ENCODE measurements at places on chromosomes 1 and 21.

DNA sequence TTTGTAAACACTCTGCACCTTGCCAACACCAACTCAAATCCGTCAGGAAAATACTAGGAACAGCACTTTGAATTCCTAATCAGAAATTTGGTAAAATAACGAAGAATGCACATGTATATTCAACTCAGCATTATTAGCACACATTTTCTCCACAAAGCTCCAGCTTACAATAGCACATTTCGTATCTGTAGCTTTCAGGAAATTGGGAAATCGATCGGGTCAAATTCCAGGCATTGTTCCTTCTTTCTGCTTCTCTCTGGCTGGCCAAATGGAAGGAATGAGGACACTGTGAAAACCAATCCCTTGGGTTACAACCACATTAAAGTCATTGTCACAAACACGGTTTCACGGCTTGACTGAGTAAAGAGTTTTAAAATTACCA lies 58.6 kb downstream of the NPHP4 start:
- DNase-seq = no peak

DNA sequence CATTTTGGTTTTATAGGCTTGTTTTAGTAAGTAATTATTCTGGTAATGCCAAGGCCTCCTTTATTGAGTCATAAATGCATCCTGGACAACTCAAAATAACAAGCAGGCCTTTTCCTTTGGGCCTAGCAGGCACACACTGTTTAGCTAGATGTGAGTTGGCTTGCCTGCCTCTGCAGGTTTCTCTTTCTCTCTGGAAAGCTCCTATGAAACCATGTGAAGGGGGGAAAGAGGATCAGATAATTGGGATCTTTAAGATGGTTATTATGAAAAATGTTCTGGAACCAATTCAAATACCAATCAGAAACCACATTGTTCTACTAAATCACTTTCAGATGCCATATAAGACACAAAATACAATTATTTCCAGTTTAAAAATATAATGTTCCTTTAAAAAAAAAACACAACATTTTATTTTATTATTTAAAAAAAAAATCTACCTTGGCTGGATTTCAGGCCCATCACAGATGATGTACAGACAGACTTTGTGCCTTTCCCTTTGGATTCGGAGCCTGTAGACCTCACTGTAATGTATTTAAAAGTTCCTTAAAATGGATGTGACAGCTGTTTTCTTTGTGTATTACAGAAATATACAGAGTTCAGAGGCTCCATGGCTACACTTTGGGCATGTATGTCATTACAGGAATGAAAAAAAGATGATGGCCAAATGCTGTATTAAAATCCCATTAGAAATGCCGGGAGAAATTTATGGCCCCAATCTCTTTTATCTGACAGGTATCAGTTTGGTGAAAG lies 80.2 kb downstream of the NTMT2 start:
- DNase-seq = no peak

- DNase-seq = no peak
These were observed 91.8 kb upstream of the GJB5 start for GRCh38 chr1:34663031-34663430.

- no peak for DNase-seq
These were observed 21.3 kb downstream of the SERINC2 start for GRCh38 chr1:31434101-31434871.

DNA sequence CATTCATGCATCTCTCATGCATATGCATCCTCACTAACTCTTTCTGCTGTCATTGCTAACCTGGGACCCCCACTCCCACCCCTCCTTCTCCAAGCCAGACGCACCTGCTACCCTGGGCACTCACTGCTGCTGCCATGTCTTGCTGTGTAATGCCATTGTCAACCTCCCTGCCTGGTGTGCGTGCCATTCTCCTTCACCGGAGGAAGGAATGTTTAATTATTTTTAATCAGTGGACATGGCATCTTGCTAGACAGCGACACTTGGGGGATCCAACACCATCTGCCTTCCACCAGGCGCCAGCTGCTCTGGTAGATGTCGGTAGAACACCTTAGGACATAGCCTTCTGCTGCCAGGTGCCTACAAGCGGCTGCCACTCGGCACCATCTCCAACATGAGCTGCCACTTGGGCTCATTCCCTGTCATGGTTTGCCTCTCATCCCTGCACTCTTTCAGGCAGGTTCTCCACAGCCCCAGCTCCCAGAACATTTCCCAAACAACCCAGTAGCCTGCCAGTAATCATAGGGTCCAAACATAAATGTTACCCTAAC lies 306.9 kb downstream of the TTLL7 start:
- no peak for DNase-seq

GRCh38 chr1:198959032-198959431 lies 320.2 kb downstream of the PTPRC start:
- DNase-seq = no peak

- no peak for DNase-seq
These were observed 5.7 kb downstream of the MYBPH start for GRCh38 chr1:203169770-203170520.

- DNase-seq = no peak
These were observed 2.5 kb downstream of the PHLDA3 start for GRCh38 chr1:201466492-201466891.

DNA sequence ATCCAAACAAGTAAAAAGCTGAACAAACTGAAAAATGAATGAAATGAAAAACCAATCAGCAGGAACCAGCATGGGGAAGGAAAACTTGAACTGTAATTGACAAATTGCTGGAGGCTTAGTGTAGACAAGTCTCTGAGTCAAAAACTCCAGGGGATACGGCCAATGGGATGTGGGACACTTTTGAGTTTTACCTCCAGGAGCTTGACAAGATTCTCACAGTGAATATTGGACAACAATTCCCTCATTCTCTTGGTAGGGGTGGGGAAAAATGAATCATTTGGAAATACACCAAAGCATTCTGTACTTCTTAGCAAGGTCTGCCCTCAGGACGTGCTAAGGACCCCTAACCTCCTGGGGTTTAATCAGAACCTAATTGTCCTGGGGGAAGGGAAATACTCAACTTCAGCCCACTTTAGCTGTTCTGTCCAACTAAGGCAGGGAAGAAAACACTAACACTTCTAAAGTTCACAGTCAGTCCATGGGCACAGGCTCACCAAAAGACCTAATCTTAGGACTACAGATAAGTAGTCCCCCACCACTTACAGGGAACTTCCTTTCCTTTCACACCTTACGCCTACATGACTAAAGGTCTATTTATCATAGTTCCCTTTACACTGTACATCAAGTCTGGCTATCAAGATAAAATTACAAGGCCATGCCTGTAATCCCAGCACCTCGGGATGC lies 60.7 kb upstream of the CDC42BPA start:
- DNase-seq = no peak

- no peak for DNase-seq
These were observed 33.6 kb downstream of the SLC37A1 start for GRCh38 chr21:42547001-42547905.

GRCh38 chr1:115980156-115980555 lies 3.8 kb downstream of the SLC22A15 start:
- DNase-seq = no peak

DNA sequence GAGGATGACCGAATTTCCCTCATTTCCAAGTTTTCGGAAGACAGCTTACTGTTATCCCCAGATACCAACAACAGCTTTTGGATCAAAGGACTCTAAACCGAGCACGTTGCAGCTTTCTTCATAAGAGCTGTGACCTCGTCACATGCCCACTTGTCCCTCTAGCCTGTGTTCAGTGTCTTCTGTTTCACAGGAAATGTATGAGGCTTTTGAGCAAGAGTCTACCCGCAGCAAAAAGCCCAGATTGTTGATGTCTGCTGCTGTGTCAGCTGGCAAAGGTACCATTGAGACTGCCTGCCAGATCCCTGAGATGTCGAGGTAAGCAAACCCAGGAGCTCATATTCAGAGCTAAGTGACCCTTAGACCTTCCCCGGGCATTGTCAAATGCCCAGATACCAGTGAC lies 24.1 kb downstream of the CHI3L2 start:
- DNase-seq = no peak

DNA sequence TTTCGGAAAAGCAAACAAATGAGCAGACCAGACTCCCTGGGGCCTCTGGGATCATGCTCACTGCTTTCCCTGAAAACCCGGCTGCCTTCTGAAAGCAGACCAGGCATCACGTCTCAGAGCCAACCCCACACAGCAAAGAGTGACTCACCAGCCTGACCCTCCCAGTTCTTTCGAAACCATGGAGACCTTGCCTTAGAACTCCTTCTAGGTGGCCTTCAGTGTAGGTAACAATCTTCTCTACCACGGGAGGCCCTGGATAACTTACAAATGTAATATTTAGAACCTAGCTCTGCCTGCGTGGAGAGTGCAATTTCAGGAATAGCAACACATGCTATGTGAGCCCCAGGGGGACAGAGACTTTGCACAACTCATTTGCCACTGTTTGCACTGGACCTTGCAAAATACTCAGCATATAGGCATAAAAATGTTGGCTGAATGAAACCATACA lies 105.2 kb downstream of the SUSD4 start:
- DNase-seq = no peak

DNA sequence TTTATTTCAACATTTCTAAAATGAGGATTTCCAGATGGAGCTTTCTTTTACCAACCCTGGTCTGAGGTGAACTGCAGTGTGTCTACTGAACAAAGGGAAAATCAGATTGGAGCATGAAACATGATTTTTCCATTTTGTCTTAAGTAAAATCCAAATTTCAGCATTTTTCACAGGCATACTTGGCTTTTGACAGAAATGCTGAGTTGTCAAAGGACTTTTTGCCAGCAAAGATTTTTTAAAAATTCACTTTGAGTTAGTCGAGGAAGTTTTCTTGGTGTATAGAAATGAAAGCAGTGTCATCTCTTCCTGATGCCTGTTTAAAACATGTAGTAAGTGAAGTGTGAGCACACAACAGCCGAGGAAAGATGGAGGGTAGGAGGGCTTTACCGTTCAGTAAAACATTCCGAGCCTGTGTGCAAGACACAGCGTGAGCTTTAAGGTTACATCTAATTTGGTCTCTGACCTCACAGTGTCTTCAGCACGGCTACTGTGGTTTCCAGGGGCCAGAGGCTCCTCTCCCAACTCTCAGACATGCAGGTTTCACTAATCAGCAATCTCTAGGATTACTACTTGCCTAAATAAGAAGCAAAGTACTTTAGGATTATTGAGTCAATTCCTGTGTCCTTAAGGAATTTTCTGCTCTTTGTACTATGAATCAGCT lies 45.9 kb downstream of the SAMD13 start:
- no peak for DNase-seq

DNA sequence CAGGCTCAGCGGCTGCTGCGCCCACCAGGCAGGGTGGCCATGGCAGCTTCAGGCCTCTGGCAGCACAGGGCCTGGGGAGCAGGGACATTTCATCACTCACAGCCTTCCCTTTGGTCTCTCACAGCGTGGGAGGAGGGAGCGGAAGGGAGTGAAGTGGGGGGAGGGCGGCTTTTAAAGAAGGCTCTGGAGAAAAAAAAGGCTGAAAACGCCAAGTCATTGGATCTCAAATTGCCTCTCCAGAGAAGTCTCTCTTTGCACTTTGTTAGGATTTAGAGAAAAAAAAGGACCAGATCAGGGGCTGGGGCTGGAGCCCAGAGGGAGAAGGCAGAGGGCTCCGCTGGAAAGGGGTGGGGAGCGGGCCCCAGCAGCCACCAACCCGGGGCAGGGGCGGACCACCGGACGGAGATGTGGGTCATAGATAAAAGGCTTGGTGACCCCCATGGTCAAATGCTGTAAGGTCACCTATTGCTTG lies 209.9 kb downstream of the GRIK3 start:
- no peak for DNase-seq

DNA sequence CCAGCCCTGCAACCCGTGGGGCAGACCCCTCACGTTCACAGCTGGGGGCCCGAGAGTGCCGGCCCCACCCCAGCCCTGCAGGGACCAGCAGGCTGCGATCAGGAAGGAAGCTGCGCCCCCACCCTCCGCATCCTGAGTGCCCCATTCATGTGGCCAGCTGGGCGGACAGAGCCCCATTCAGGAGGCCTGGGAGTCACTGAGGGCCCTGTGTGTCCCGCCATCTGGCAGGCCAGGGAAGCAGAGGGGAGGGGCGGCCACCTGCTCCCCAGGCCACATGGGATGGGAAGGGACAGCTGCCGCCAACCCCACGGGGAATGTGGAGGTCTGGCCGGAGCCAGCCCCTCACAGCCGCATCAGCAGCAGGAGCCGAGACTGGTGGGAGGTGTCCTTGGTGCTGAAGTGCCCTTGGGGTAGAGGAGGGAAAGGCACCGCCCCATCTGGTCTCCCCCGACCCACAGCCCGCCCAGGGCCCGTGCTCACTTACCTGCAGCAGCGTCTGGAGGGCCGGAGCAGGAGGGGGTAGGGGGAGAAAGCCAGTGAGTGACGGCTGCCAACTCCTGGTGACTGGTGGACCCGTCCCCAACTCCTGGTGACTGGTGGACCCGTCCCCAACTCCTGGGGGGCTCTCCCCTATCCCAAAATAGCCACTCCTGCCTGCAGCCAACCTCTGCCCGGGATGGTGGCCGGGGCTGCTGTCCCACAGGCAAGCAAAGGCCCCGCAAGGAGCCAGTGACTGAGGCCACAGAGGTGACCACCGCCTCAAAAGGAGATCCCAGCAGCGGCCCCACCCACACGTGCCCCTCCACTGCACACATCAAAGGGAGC lies 8.7 kb downstream of the ACAP3 start:
- DNase-seq = no peak

DNA sequence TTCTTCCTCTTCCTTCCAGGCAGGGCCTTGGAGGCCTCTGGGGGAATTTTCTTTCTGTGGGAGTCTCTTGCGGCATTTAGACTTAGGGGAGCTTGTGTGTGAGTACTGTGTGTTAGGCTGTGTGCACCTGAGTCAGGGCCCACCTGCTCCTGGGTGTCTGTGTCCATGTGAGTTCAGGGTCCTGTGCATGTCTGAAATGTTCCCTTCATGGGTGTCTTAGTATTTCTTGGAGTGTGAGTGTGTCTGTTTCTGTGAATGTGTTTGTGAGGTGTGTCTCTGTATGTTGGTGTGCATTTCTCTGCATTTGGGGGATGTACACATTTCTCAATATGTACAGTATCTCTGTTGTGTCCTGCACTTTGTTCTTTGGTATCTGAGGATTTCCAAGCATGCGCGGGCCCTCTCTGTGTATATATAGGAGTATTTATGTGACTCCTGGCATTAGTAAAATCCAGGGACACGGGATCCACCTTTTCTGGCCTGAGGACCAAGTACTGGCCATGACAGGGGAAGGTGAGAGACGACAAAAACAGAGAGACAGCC lies 2.4 kb downstream of the TFAP2E start:
- no peak for DNase-seq

DNA sequence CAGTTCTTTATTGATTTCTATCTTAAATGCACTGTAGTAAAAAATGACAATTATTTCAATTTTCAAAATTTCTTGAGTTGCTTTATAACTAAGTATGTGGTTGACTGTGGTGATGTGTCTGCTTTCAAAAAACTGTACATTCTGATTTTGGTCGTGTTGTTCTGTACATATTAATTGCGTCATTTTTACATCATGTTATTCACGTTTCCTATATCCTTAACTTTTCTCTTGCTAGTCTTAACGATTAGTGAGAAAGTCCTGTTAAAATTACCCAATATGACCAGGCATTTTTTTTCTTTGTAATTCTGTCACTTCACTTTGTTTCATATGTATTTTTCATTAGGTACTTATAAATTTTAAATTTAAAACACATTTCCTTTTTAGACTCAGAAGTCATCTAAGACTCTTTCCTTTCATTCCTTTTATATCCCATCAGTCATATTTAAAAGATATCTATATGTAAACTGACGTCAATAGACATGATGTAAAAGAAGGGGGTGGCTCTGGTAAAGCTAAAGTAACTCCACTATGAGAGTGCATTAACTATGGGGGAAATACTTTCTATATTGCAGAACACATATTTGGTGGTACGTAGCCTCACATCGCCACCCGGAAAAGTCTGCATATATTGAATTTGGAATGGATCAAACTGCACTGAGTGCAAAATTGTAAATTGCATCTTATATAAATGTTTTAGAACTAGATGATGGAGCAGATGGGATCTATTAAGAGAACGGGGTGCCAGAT lies 1.1 kb upstream of the COA6 start:
- no peak for DNase-seq

All from stimulated activated CD8-positive, alpha-beta memory T cell treated with anti-CD3 and anti-CD28 coated beads, Interleukin-15, amount 100 ng/mL, for 1 hour (primary cell).